ENCODE measurements at places on chromosomes 2 and 18.
A peak's percentile ranks its signal among the peaks of the same experiment; 100 is the strongest.

- peaks cover 68% of the 10 kb centered on the region for H3K4me1 ChIP-seq
- DNase-seq = no peak
- H3K4me3 ChIP-seq = peak overlapping the region; percentile 92
- peaks cover 20% of the 10 kb centered on the region for H3K36me3 ChIP-seq
These were observed 820 bp downstream of the TMBIM1 start for GRCh38 chr2:218291318-218292047.

- H3K27ac ChIP-seq = no peak overlapping the region
- peaks cover 2% of the 10 kb centered on the region for H3K36me3 ChIP-seq
- DNase-seq = no peak
- H3K4me1 ChIP-seq = peaks cover 28% of the 10 kb centered on the region
- no peak overlapping the region for H3K4me3 ChIP-seq
These were observed 10.4 kb upstream of the TMX3 start for GRCh38 chr18:68725346-68725745.

DNA sequence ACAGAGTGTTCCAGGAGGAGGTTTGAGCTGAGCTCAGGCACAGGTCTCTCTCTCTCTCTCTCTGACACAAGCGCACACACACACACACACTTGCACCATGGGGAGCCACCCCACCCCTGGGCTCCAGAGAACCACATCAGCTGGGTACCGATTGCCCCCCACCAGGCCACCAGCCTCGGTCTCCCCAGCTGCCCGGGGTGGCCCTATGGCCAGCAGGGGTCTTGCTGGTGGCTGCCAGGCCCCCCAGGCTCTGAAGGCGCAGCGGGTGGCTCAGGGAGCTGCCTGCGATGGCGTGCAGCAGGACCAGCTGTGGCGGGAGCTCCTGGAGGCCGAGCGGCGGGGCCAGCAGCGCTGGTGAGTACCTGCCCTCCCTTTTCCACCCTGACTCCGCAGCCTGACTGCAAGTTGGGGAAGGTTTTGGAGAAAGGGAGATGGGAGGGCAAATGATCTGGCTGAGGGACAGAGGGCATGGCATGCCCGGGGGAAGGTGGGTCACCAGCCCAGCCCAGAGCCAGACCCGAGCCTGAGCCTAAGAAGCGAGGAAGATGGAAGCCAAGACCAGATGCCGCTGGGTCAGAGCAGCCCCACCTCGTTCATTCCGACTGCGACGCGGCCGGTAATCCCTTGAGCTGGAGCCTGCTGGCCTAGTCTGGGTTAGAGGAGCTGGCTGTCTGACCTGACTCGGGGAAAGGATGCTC lies 21.9 kb upstream of the SLC66A3 start:
- peaks cover 7% of the 10 kb centered on the region for H3K27me3 ChIP-seq
- DNase-seq = no peak
- peaks cover 30% of the 10 kb centered on the region for H3K4me1 ChIP-seq
- H3K36me3 ChIP-seq = no peaks in the 10 kb centered on the region
- H3K27ac ChIP-seq = peak overlapping the region; percentile 85

- H3K27ac ChIP-seq = no peak overlapping the region
- peak; percentile 17 for DNase-seq
- H3K4me1 ChIP-seq = peaks cover 18% of the 10 kb centered on the region
These were observed 328.2 kb downstream of the SETBP1 start for GRCh38 chr18:45008694-45009413.

- H3K4me1 ChIP-seq = peaks cover 24% of the 10 kb centered on the region
- peak overlapping the region; percentile 37 for H3K27ac ChIP-seq
- H3K27me3 ChIP-seq = no peaks in the 10 kb centered on the region
- H3K4me3 ChIP-seq = no peak overlapping the region
These were observed 17.9 kb downstream of the MFSD6 start for GRCh38 chr2:190425883-190426658.

DNA sequence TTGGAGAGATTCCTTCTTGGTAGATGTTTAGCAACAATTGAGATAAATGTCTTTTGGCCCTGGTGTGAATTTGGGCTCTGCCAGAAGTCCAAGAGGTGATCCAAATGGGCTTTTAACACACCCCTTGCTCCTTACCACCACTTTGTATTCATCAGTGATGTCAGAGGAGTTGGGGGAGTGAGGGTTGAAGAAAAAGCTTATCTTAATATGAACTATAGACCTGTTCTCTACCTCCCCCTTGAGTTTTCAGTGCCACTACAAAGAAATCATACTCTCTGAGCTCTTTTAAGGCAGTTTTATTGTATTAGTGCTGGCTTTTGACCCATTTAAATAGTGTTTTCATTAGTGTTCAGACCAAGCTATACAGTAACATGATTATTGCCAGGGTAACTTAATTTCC lies 229.1 kb downstream of the PHLPP1 start:
- H3K27me3 ChIP-seq = no peaks in the 10 kb centered on the region
- no peak overlapping the region for H3K4me3 ChIP-seq
- no peaks in the 10 kb centered on the region for H3K36me3 ChIP-seq
- H3K27ac ChIP-seq = no peak overlapping the region

GRCh38 chr2:224165901-224166319 lies 126.8 kb upstream of the SERPINE2 start:
- peaks cover 4% of the 10 kb centered on the region for H3K27me3 ChIP-seq
- DNase-seq = no peak
- H3K4me1 ChIP-seq = no peaks in the 10 kb centered on the region
- no peak overlapping the region for H3K27ac ChIP-seq
- H3K4me3 ChIP-seq = no peak overlapping the region
- H3K36me3 ChIP-seq = no peaks in the 10 kb centered on the region

DNA sequence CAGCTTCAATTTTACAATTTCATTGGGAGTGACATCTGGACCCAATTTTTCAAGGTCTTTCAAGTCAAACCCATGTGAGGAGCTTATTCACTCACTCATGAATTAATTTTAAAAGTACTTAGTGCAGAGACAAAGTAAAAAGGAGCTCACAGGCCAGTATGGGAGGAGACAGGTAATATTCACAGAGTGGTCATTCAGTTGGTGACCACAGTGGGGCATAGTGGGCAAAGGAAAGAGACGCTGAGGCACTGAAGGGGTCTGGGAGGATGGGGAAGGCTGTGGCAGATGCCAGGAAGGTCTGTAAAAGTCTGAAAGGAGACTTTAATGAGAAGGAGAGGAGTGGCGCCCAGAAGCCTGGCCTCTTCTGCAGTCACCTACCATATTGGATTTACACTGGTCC lies 76.0 kb downstream of the CD8B2 start:
- H3K27me3 ChIP-seq = no peaks in the 10 kb centered on the region
- H3K4me1 ChIP-seq = peaks cover 8% of the 10 kb centered on the region
- no peak overlapping the region for H3K4me3 ChIP-seq
- no peaks in the 10 kb centered on the region for H3K36me3 ChIP-seq

DNA sequence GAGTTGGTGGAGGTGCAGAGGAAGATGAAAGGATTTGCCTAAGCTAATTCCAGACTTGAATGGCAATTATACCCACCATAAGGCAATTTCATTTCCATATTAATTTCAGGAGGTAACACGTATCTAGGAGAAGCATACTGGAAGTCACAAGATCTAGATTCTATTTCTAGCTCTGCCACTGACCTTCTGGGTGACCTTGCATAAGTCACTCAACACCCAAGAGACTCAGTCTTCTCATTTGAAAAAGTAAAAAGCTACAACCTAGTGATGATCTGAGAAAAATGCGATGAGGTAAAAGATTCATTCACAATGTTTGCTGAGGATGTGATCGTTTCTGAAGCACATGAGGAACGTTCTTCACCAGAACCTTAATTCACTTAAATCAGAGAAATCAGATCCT lies 55.9 kb downstream of the GRB14 start:
- no peaks in the 10 kb centered on the region for H3K27me3 ChIP-seq
- H3K27ac ChIP-seq = no peak overlapping the region
- DNase-seq = no peak
- no peak overlapping the region for H3K4me3 ChIP-seq
- no peaks in the 10 kb centered on the region for H3K36me3 ChIP-seq
